GM04503 (cell line): ENCODE measurements at places on chromosomes 4 and X.

GRCh38 chr4:10773656-10774055 is 89.1 kb upstream of the CLNK start:
- DNase-seq, result no peak

- no peak for DNase-seq
These were observed 52.2 kb downstream of the DCUN1D4 start for GRCh38 chr4:51895158-51895557.

DNA sequence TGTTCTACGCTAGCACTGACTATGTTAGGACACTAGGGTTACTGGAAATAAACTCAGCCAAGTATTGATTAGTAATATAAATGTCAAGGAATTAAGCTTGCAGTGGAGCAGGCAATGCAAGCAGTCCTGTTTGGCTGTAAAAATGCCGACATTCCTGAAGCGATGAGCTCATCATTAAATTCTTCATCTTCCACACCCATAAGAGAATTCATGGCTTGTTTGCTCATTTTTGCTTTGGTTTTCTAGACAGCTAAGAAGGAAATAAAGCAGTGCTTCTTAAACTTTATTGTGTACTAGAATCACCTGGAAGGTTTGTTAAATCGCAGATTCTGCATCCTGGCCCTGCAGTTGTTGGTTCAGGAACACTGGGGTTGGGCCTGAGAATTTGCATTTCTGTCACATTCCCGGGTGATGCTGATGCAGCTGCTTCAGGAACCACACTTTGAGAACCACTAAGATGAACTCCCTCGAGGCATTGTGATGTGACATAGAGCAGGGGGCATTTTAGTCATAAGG is 17.8 kb downstream of the ANXA3 start:
- peak; percentile 63 for DNase-seq

DNA sequence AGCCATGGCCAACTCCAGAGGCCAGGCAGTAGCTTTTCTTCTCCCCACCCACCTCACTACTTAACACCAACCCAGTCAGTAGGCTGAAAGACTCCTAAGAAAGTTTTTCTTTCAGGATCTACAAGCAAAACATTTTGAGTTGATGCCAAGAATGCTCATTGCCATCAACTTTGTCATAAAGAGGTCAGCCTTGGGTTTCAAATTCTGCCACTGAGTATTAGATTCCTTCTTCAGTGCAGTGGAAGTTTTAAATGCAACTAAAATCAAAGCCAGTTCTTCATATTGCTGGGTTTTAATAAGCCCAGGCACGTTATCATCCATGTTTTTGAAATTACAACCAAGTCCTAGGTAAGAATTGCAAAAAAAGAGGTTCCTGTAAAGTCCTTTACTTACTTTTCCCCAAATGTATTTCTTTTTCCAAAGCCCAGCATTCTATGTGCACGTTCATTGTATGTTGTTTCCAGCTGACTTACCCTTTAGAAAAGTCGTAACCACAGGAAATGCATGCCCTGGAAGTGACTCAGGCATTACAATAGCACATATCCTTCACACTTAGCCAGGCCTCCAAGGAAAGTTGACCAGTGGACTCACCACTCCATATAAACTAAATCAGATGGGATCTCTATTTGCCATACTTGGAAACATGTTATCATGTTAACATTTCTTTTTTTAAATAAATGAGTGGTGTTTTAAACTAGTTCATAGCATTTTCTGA is 229.9 kb downstream of the SOX3 start:
- peak; percentile 3 for DNase-seq

DNA sequence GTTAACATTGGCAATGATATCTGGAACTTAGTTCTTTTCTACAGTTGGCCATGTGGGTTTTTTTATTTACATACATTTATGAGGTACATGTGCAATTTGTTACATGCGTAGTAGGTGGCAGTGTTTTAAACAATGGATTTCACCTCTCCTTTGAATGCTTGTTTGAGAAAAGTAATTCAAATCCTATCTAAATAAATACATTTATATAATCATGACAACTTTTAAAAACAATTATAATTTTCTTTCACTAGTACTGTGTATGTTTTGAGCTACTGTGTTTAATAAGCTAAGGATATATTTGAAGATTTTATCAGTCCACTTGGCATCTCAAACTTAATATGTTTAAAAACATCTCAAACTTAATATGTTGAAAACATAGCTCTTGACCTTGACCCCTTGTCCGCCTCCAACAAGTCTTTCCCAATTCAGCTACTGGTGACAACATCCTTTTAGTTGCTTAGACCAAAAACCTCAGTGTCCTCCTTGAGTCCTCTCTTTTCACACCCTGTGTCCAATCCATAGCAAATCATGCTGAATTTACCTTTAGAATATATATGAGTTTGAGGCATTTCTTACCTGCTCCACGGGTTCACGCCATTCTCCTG is 14.5 kb downstream of the GUCY1B1 start:
- DNase-seq, result no peak
